Kidney tubule cell (primary cell): ENCODE measurements at places on chromosomes 13 and 19.
A peak's percentile ranks its signal among the peaks of the same experiment; 100 is the strongest.

DNA sequence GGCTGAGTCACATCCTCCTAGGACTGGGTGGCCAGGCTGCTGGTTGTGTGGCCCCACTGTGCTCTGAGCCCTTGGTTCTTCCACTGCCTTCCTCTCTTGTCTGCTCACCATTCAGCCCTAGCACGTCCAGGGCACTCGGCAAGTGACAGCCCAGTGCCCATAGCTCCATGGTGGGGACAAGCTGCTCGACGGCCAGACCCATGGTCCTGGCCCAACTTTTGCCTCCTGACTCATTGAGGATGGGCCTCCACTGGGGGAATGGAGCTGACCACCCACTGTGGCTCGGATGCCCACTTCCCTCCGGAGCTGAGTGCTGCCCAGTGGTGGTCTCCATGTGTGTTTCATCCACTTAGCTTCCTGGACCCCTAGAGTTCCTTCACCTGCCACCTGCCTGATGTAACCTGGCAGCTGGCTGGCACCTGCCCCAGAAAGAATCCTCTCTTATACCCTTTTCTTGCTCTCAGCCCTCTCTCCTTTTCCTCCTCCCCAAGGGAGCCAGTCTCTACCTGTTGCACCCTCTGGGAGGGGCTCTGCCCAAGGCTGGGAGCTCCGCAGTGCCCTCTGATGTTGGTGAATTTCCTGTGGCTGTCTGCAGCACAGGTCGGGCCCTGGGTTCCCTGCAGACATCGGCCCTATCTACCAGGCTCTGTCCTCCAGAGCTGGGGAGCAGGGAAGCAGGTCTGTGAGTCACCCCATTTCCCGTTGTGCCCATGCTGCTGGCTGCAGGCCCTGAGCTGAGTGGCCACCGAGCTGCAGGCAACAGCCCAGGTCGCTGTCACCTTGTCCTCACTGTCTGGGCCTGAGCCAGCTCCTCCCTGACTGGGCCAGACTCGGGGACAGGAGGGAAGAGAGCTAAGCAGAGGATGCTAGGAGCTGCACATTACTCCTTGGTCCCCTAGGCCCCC is 7.4 kb downstream of the CHST8 start:
- no peak for DNase-seq

- DNase-seq, result no peak
Observed at GRCh38 chr19:7554565-7554964, 19.0 kb downstream of the PNPLA6 start.

DNA sequence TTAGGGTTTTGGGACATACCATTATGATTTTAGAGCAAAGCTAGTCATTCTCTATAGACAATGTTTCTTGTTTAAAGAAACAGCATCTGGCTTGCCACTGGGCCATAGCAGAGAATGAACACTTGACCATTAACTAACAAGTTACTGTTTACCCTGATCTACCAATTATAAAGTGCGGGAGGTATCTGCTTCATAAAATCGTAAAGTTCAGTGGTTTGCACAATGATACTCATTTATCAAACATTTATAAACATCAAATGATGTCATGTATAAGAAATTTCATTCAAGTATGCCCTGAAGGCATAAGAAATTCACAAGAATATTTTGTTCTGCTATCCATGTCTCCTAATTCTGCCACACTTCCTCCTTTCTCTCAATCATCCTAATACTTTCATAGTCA is 139.2 kb downstream of the PCDH20 start:
- DNase-seq, result peak; percentile 92

- no peak for DNase-seq
Observed at GRCh38 chr13:23754506-23754905, 134.7 kb downstream of the MIPEP start.

DNA sequence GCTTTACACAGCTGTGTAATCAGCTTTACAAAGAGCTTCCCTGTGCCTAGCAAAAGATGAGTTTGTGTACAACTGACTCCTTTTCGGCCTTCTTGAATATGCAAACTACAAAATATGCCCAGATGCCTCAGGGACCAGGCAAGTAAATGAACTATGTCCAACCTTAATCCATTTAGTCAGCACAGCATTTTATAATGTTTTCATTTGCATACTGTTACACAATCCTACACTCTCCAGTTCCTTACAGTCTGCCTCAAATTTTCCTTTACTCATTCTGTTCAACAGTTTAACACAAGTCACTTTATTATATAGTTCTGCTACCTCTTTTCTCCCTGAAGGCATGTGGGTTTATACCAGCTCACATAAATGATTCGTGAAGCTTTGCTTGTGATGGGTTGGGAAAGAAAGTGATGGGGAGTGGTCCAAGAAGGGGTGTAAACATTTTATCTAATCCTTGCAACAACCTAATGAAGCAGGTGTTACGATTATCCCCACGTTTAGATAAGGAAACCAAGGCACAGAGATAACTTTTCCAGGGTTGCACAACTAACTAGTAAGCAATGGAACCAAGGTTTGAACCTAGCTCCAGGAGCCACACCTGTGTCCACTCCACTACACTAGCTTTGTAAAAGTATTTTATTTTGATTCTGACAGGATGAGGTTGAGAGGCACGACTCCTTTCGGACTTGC is 3.3 kb upstream of the USP12 start:
- DNase-seq, result no peak

DNA sequence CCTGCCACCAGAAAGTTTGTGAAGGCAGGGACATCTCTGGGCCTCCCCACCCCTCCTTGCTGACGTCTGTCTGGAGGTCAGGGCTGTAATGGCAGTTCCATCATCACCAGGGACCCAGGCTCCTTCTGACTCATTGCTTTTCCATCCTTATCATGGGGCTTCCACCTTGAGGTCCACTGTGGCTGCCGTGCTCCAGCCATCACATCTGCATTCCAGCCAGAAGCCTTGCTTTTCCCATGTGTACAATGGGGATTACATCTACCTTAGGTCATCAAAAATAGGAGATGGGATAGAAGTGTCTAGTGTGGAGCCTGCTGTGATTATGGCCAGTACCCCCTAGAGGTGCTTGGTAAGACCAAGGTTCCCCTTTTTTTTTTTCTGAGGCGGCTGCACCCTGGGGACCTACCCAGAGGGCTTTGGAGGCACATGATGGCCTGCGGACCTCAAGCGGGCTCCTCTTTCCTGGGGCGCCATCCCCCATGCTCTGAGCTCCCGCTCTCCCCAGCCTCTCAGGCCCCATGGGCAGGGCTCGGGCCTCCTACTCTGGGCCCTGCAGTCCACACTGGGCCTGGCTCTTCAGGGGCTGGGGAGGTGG is 13.4 kb upstream of the RANBP3 start:
- DNase-seq, result no peak

DNA sequence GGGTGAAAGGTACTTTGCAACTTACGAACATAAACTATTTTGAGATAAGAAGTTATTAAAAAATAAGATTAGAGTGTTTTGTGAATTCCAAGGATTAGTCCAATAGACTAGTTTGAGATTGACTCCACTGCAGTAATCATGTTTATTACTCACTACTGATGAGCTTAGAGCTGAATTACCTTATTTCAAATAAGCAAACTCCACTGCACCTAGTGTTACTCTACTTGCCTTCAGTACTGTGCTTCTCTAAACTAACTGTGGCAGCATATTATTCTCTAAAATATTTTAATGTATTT is 111.7 kb downstream of the MIPEP start:
- DNase-seq, result no peak

- DNase-seq, result no peak
Observed at GRCh38 chr13:28373810-28374209, 121.1 kb downstream of the FLT1 start.

- DNase-seq, result peak; percentile 36
Observed at GRCh38 chr19:5369962-5370367, 29.4 kb upstream of the PTPRS start.

DNA sequence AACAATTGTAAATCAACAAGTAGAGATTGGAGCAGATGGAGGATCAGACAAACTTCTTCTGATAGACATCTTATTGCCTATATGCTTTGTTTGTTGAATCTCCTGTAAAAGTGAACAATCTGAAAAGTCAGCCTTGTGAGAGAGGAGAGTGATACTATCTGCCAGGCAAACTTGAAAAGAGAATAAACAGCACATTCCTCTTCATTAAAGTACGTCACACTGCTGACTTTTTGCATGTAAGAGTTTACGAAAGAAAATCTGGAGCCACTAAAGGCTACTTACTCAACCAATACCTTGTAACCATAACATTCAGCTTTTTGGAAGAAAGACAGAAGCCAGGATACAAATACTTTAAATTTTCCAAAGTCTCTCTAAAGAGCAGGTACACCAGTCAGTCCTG is 42.5 kb downstream of the EDNRB start:
- no peak for DNase-seq
